ENCODE measurements at places on chromosomes 5 and 9.

- no peak for DNase-seq
These were observed 53.7 kb downstream of the ZNF618 start for GRCh38 chr9:113929634-113930389.

DNA sequence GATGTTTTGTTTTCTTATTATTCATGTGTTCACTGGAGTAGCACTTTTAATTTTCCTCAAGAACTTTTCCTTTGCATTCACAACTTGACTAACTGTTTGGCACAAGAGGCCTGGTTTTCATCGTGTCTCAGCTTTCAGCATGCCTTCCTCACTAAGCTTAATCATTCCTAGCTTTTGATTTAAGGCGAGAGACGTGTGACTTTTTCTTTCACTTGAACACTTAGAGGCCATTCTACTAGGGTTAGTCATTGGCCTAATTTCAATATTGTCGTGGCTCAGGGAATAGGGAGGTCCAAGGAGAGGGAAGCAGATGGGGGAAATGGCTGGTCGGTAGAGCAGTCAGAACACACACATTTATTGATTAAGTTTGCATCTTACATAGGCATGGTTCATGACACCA lies 94.0 kb downstream of the ZNF462 start:
- no peak for DNase-seq

DNA sequence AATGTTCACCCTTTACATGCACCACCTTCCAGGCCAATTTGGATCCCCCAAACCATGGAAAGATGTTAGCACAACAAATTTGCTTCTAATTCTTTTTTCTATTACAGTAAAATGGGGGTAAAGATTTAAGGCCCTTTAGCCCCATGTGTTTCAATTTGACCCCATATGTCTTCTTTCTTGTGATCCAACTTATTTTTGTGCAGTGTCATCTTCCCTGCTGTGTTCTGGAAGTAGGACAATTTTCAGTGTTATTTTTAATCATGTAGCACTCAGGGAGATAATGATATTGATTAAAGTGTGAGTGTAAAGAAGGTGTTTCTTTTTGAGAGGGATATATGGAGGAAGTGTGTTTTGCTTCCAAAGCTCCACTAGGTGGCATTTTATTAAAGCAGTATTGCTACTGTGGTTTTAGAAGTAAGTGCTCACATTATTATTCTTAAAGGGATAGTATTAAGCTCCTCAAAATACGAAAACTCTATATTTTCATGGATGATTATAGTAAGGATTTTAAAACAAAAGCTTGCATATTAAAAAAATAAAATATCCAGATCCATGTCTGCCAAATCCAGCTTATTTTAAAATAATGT lies 118.7 kb upstream of the ATP10B start:
- DNase-seq: no peak

- no peak for DNase-seq
These were observed 95.6 kb downstream of the RXRA start for GRCh38 chr9:134421888-134422287.

DNA sequence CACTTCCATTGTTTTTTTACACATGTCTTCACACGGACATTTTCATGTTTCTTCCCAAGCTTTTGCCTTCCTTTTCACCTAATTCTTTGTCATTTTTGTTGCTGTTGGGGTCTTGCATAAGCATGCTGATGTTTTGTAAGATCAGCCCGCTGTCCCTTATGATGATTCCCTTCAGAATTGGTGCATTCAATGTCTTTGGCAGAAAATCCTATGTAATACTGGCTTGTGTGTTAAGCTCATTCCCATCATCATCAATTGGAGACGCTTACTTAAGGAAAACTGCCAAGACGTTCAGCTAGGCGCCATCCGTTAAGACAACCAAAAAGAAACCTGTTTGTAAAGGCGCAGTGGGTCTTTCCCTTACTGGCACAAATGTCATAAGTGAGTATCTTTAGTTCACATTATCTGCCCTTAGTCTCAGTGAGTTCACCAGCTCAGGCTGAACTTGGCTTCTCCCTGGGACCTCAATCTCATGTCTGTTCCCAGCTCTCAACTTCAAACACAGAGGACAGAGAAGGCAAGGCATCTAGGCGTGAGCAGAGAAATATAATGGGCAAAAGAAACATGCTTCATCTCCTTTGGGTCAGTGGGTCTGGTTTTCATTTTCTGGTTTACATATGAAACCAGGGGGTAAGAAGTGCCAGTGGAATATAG lies 97.9 kb downstream of the EFNA5 start:
- no peak for DNase-seq

DNA sequence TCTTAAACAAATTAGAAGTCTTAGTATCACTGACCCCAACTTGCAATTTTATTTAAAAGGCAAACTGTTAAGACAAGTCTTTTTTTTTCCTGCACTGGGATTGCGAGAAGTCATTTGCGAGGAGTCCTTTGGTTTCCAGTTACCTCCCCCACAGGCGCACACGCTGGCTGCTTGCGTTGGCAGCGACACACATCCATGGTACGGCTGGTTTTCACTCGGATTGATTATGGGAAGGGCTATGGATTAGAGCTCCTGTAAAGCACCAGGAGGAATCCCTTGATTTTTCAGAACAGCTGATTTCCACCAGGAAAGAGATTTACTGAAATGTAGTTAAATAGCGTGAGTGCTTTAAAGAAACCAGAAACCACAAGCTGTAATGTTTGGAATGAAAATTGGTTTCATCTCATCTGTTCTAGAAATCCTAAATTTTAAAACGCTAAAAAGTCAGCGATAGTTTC lies 737 bp downstream of the SLC1A3 start:
- DNase-seq: no peak

- DNase-seq: no peak
These were observed 78.0 kb downstream of the CACNA1B start for GRCh38 chr9:137955586-137955985.

DNA sequence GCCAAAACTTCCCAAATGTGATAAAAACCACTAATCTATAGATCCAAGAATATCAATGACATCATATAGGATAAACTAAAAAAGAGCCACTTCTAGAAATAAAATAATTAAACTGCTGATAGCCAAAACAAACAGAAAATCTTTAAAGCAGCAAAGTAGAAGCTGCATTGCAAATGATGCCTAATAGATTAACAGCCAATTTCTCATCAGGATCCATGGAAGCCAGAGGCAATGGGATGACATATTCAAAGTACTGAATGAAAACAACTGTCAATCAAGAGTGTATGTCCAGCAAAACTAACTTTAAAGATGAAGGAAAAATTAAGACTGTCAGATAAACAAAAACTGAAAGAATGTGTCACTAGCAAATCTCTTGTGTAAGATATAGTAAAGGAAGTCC lies 224.8 kb downstream of the PSAT1 start:
- no peak for DNase-seq

GRCh38 chr9:126633881-126634558 lies 20.3 kb downstream of the LMX1B start:
- DNase-seq: no peak

DNA sequence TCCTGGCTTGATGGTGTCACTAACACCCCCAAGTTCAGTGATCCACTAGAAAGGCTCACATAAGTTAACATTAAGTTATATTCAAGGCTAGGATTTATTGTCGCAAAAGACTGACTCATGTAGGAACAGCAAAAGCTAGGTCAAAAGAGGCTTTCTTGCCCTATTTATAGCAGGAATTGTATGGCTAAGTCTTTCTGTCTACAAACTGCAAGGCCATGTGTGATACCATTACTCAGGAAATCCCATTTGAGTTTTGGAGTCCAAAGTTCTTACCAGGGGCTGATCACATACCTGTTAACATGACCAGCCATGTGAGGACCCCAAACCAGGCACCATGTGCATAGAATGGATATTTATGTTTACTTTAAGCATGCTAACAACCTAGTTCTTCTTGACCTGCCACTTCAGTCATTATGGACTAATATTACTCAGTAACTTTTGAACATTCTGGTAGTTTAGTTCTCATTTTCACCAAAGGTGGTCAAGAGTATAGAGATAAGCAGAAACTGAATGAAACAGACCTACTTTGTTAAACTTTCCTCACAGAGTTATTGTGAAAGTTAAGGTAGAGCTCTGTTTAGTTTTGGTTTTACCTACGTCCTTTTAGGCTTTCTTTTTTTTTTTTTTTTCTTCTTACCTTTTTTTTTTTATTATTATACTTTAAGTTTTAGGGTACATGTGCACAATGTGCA lies 281.1 kb downstream of the FER start:
- no peak for DNase-seq

GRCh38 chr5:176658817-176659511 lies 11.7 kb downstream of the TSPAN17 start:
- DNase-seq: no peak

GRCh38 chr9:9504869-9505268 lies 1107.9 kb downstream of the PTPRD start:
- no peak for DNase-seq

- DNase-seq: no peak
These were observed 14.9 kb downstream of the SPAAR start for GRCh38 chr9:35923927-35924763.

DNA sequence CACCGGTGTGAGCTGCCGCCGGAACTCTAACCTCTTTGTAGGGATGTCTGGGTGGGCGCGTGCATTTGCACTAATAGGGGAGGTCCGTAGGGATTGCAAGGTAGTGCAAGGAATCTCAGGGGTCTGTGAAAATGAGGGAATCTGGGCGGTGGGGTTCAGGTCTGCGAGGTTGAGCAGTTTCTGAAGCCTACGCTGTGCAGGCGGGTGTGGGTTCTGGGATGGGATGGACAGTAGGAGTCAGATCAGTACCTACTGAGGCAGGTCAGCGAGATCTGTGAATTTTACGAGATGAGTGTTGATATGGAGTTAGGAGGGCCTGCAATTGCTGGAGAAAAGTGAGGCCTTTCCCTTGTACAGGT lies 856 bp upstream of the ATOSB start:
- no peak for DNase-seq

DNA sequence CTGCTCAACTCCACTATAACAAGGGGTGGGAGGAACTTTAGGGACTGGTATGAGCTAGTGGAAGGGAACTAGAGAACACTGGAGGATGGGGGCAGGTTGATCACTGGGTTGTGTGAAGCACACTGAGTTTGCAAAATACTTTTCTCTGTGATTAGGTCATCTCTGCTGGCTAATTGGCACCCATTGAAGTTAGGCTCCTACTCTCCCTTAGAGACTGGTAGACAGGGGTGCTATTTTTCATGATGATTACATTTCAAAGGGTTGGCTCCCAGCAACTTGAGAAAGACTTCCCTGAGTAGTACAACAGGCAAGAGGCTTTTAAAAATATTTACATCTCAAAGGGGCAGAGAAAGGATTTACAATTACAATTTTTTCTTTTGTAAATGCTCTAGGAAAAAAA lies 50.4 kb upstream of the MTAP start:
- DNase-seq: no peak

DNA sequence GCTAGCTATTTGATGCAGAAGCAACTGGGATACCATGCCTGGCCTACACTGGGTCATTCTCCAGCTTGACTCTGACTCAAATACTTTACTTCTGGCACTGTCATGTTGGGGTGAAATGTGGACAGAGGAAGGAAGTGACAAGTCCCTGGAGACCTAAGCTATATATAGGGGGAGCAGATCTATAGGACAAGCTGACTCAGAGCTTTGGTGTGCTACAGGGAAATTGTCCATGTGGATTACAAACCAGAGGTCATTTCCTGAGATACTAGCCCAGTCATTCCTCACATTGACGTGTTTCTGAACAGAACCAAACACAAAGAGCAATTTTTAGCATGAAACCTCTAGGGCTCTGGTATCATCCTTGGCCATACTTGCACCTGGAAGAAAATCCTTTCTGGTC lies 531.6 kb upstream of the CLINT1 start:
- no peak for DNase-seq

DNA sequence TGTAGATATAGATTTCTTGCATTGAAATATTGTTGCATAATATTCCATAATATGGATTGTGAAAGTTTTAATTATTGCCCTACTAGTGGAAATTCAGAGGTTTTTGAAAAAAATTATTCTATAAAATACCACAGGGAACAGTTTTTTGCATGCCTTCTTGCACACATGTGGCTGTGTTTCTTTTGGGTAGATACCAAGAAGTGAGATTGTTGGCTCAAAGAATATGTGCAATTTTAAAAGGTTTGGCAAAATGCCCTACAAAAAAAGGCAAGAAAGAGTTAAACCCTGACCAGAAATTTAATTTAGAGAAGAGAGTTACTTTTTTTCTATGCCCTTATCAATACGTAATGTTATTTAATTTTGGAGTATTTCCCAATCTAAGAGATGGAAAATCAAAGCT lies 270.8 kb upstream of the DAPK1 start:
- no peak for DNase-seq

GRCh38 chr5:149223081-149223848 lies 48.4 kb upstream of the AFAP1L1 start:
- no peak for DNase-seq

DNA sequence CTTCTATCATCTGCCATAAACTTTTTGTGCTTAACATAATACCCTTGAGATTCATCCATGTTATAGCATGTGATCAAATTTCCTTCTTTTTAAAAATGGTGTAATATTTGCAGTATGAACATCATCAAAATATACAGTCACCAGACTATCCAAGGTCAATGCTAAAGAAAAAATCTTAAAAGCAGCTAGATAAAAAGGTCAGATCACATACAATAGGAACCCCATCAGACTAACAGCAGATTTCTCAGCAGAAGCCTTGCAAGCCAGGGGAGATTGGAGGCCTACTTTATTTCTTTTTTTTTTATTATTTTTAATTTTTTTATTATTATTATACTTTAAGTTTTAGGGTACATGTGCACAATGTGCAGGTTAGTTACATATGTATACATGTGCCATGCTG lies 37.2 kb downstream of the FAM170A start:
- DNase-seq: no peak

- no peak for DNase-seq
These were observed 99.1 kb downstream of the DPYSL3 start for GRCh38 chr5:147410496-147411358.

GRCh38 chr9:125509476-125509875 lies 197.5 kb downstream of the MAPKAP1 start:
- DNase-seq: no peak

DNA sequence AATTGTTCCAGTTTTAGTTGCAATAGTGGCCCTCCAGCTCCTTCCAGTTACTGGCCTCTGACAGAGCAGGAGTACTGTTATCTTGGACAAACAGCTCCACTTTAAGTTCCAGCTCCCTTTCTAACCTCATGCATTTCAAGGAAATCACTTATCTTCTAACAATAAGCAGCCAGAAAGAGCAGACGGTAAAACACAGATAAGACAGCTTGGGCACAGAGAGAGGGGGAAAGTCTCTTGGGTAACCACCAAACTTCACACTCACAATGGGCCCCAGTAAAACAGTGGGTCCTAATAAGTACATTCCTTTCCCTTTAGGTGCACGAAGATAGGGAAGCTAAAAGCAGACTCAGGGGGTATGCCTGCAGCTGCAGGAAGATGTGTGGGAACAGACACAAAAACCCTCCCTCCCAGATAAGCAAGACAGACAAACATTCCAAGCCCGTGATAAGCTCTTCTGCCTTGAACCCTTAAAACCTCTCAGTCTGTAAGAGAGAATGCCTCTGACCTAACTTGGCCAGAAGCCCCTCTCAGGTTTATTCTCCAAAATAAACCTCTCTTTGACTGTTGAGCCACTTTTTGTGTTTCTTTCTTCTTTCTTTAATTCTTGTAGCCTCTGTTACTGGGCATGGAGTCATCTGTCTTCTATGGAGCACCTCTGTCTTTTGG lies 30.8 kb downstream of the OR1J1 start:
- DNase-seq: no peak

GRCh38 chr9:106922026-106922425 lies 59.1 kb downstream of the ZNF462 start:
- no peak for DNase-seq

- no peak for DNase-seq
These were observed 61.0 kb downstream of the TRIO start for GRCh38 chr5:14204011-14204670.

- no peak for DNase-seq
These were observed 2.7 kb downstream of the GCNT4 start for GRCh38 chr5:75049456-75050351.

GRCh38 chr9:38687992-38688391 lies 31.9 kb downstream of the FAM240B start:
- DNase-seq: no peak
